Daoy (cell line): ENCODE measurements at places on chromosomes 12 and 14. TPM values are rescaled to one million over a fixed set of nuclear protein-coding genes. Genes with fewer than 3 reads are reported as not detected.

DNA sequence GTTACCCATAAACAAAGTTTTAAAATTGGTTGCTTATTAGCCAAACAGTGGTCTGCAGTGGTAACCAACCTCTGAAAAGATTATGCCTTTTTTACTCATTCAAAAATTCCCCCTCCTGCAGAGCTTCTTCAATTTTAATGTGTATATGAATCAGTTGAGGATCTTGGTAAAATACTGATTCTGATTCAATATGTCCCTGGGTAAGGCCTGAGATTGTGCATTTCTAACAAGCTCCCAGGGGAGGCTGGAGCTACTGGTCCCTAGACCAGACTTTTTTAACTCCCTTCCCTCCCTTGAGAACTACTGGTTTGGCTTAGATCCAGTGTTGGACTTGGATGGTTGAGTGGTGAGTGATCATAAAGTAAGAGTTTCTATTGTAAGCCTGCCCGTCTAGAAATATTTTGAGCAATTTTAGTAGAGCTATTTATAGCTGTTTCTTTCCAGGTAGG is 90.2 kb downstream of the FUT8 start:
- peak; percentile 74 for DNase-seq

DNA sequence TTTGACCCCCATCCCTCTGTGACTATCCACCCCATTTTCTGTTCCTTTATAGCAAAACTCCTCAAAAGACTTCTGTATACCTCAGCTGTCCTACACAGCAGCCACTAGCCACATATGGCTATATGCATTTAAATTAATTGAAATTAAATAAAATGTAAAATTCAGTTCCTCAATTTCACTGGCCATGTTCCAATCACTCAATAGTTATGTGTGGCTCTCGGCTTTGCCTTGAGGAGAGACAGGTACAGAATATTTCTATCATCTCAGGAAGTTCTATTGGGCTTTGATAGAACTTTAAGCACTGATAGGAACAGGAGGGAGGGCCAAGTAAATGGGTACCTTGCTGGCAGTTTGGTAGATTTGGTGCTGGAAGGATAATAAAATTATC is 280.3 kb upstream of the AMIGO2 start:
- DNase-seq, result no peak

- DNase-seq, result no peak
These were observed 31.4 kb downstream of the CD9 start for GRCh38 chr12:6231359-6232268.

GRCh38 chr12:46164186-46164761 is 104.6 kb downstream of the SLC38A1 start:
- DNase-seq, result no peak

DNA sequence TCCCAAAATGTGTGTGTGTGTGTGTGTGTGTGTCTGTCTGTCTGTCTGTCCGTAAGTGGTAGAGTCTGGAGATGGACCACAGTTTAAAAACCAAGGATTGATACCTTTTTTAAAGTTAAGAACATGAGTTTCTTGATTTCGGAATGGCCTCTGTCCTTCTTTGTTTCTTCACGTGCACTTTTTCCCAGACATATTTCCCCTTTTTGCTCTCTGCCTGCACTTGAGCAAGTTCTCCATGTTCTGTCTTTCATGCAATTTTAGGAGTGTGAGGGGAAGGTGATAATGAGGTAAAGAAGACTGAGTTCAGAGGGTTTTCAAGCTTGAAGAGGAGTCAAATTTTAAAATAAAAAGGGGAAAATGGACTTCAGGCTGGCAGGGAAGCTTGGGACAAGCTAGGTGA is 12.7 kb downstream of the OLR1 start:
- DNase-seq, result no peak

GRCh38 chr12:24223926-24224325 is 274.5 kb upstream of the SOX5 start:
- DNase-seq, result no peak

GRCh38 chr14:95063391-95063790 is 93.9 kb downstream of the DICER1 start:
- DNase-seq, result no peak

DNA sequence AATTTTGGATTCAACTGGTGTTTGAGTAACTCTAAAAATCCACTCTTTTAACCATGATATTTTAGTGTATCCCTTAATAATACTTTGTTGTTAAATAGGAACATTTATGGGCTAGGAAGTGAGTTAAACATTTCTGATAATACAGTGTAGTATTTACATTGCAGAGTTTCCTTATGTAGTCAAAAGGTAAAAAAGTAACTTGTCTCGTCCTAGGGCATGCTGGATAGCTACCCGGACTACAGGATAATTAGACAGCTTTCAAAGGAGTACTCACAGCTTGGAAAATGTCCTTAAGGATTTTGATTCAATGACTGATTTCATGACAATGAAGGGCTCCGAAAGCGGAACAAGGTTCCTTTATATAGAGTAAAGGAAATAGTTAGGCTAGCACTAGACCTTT is 14.5 kb upstream of the KITLG start:
- DNase-seq, result no peak

GRCh38 chr14:68099495-68100045 is 280.0 kb downstream of the RAD51B start:
- no peak for DNase-seq

- no peak for DNase-seq
These were observed 65.5 kb upstream of the BEGAIN start for GRCh38 chr14:100652744-100653143.

GRCh38 chr12:2958432-2959191 is 585 bp upstream of the TEAD4 start:
- DNase-seq, result peak; percentile 92

DNA sequence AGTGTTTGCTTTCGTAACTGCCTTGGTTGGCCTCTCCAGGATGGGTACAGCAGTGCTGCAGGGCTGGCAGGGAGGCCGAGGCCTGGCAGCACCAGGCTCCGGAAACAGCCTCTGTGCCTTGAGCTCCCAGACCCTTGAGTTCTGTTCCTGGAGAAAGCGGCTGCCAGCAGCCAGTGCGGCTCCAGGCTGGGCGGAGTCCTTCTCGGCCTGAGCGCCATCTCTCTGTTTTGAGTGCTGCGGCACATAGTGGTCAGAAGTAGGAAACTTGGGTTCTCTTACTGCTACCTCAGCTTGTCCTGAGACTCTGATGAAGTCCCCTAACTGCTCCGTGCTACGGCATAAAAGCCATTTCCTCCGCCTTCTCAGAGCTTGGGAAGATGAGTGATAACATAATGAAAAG is 65.9 kb downstream of the KCNA1 start:
- DNase-seq, result peak; percentile 83

GRCh38 chr14:61178226-61179060 is 102.7 kb downstream of the TMEM30B start:
- peak; percentile 97 for DNase-seq

- peak; percentile 94 for DNase-seq
These were observed 41.8 kb downstream of the SMOC1 start for GRCh38 chr14:69921052-69921451.

GRCh38 chr14:74980731-74981461 is 21.8 kb upstream of the EIF2B2 start:
- peak; percentile 89 for DNase-seq

- DNase-seq, result peak; percentile 52
These were observed 83.6 kb upstream of the USP44 start for GRCh38 chr12:95634622-95635621.

GRCh38 chr12:130879212-130879686 is 7.4 kb downstream of the RAN start:
- peak; percentile 32 for DNase-seq

DNA sequence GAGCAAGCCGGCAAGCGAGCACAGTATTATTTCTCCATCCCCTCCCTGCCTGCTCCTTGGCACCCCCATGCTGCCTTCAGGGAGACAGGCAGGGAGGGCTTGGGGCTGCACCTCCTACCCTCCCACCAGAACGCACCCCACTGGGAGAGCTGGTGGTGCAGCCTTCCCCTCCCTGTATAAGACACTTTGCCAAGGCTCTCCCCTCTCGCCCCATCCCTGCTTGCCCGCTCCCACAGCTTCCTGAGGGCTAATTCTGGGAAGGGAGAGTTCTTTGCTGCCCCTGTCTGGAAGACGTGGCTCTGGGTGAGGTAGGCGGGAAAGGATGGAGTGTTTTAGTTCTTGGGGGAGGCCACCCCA is 3.9 kb upstream of the NXPH4 start:
- DNase-seq, result no peak

DNA sequence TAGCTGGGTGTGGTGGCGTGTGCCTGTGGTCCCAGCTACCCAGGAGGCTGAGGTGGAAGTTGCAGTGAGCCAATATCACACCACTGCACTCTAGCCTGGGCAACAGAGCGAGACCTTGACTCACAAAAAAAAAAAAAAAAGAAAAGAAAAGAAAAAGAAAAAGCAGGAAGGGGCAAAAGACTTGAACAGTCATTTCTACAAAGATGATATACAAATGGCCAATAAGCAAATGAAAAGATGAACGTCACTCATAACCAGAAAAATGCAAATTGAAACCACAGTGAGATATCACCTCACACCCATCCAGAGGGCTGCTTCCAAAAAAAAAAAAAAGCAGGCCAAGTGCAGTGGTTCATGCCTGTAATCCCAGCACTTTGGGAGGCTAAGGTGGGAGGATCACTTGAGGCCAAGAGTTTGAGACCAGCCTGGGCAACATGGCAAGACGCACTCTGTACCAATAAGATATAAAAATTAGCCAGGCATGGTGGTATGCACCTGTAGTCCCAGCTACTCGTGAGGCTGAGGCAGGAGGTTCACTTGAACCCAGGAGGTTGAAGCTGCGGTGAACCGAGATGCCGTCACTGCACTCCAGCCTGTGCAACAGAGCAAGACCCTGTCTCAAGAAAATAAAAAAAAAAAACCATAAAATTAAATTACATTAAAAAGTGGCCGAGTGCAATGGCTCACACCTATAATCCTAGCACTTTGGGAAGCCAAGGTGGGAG is 20.5 kb downstream of the UBC start:
- no peak for DNase-seq

DNA sequence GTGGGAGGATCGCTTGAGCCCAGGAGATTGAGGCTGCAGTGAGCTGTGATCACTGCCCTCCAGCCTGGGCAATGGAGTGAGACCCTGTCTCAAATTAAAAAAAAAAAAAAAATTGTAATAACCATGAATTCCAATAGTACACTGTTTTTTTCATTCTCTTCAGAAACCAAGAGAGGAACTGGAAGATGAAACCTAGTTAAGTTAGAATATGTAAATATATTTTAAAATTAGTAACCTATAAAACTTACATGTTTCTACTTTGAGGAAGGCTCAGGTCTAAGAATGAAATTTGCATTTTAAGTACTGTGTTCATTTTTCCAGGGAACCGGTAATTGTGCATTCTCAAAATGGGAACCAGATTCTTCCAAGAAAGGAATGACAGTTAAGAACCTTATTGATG is 18.8 kb downstream of the KNTC1 start:
- DNase-seq, result no peak

DNA sequence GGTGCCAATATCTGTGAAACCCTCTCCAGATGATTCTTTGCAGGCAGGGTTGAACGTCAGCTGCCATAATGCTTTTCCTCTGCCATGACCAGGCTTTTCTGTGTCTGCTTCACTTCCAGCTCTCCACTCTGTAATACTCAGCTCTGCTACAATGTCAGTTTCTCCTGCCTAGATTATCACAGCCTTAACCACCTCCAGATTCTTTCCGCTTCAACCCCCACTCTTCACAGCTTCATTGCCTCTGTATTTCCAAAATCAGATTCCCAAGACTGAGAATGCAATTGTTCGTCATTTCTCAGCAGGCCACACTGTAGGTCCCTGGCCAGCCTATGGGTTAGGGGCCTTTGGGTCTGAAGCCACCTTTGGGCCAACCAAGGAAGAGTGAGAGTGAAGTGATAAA is 73.7 kb upstream of the SCN8A start:
- no peak for DNase-seq

- peak; percentile 45 for DNase-seq
These were observed 27.7 kb upstream of the CALM1 start for GRCh38 chr14:90368946-90369721.

DNA sequence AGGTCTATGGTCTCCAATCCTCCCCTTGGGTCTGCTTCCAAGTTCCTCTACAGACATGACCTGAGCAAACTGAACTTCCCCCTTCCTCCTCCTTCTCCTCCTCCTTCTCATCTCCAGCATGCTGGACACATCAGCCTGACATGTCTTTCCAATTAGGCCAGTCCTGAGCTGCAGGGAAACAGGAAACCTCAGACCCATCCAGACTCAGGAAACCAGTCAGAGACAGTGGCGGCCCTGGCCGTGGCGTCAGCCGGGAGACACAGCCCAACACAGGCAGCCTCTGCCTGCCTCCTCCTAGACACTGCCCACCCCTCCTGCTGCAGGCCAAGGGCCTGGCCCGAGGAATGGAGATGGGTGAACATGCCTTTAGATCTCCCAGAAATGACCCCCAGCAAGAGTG is 468.8 kb downstream of the BCL11B start:
- peak; percentile 20 for DNase-seq

GRCh38 chr12:16159571-16159970 is 117.9 kb downstream of the SLC15A5 start:
- no peak for DNase-seq

GRCh38 chr12:42447371-42447786 is 121.4 kb downstream of the PPHLN1 start:
- peak; percentile 47 for DNase-seq

DNA sequence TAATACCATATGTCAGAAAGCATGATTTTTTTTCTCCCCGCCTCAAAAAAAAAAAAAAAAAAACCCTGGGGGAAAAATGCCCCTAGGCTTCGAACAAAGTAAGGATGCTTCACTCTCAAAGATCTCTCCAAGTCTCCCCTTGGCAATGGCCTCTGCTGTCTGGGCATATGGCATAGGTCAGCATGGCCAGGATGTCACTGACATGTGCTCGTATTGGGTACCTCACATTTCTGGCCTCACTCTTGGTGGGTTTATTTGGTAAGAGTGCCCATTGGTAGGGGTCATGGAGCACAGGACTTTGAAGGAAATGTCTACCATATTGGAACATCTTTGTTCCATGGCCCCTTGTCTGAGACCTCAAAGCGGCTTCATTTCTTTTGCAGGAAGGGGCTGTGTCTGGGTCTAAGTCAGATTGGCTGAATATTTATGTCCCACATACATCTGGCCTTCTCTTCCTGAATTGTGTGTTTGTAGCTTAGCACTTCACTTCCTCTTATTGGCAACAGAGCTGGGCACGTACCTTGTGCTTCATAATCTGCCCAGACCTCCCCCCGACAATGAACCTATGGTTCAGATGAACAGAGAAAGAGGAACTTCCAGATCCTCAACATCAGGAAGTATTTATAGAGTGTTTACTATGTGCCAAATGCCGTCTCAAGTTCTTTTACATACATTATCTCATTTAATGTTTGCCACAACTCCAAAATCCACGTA is 36.3 kb upstream of the OAS1 start:
- DNase-seq, result no peak

PPM1H gene
- total RNA-seq, result 9.7 and 9.8 TPM in 2 replicates

DHRS4 gene
- total RNA-seq, result 32.0 and 52.7 TPM in 2 replicates

CD163 gene
- total RNA-seq, result under 0.01 TPM in 1 of 2 replicates, not detected in the other

IL22 gene
- not detected in 2 replicates for total RNA-seq

NPFF gene
- not detected in 2 replicates for total RNA-seq

SDR9C7 gene
- not detected in 2 replicates for total RNA-seq

FAIM2 gene
- total RNA-seq, result 0.34 TPM in 1 of 2 replicates, not detected in the other

FGF23 gene
- not detected in 2 replicates for total RNA-seq

CALM1 gene
- total RNA-seq, result 318 and 490 TPM in 2 replicates

EEF1AKMT3 gene
- total RNA-seq, result 1.9 and 2.6 TPM in 2 replicates

TMEM229B gene
- 2.9 and 8.5 TPM in 2 replicates for total RNA-seq

ZBTB1 gene
- total RNA-seq, result 31.3 and 47.0 TPM in 2 replicates

CCND2 gene
- 44.1 and 49.5 TPM in 2 replicates for total RNA-seq

HNF1A gene
- total RNA-seq, result not detected in 2 replicates
